ENCODE measurements at places on chromosomes 1 and 21.

- no peak for DNase-seq
Measured at GRCh38 chr1:83901547-83902155, 97.3 kb downstream of the TTLL7 start.

DNA sequence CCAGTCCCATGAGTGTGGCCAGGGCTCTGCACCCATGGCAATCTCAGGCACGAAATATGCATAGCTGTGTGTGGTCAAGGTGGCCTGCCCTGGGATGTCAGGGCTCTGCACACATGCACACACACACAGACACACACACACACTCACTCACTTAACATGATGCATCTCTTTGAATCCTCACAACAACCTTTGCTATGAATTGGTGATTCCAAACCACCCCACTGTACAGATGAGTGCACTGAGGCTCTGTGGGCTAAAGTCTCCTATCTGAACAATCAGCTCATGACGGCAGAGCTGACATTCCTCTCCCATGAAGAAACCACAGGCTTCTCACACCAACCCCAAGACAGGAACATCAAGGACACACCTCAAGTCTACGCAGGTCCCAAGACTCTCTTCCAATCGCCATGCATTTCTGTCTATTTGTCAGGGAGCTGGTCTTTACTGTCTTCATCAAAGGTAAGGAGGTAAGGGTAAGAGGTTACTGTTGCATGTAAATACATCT is 131.6 kb downstream of the ETS2 start:
- DNase-seq = no peak

- DNase-seq = no peak
Measured at GRCh38 chr1:38125837-38126520, 79.4 kb upstream of the POU3F1 start.

DNA sequence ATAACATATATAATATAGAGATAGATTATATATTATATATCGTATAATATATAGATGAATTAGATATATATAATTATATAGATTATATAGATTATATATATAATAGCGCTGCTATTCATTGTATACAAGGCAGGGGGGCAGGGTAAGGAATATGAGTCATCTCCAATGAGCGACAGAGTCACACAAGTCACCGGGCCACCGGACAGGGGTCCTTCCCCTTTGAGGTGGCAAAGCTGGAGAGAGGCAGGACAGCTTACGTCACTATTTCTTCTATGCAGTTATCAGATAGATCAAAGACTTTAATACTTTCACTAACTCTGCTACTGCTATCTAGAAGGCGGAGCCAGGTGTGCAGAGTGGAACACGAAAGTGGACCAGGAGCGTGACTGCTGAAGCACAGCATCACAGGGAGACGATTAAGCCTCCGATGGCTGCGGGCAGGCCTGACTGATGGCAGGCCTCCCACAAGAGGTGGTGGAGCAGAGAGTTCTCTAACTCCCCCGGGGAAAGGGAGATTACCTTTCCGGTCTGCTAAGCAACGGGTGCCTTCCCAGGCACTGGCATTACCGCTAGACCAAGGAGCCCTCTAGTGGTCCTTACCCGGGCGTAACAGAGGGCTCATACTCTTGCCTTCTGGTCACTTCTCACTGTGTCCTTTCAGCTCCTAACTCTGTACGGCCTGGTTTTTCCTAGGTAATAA is 2154.7 kb downstream of the MRPL39 start:
- no peak for DNase-seq

DNA sequence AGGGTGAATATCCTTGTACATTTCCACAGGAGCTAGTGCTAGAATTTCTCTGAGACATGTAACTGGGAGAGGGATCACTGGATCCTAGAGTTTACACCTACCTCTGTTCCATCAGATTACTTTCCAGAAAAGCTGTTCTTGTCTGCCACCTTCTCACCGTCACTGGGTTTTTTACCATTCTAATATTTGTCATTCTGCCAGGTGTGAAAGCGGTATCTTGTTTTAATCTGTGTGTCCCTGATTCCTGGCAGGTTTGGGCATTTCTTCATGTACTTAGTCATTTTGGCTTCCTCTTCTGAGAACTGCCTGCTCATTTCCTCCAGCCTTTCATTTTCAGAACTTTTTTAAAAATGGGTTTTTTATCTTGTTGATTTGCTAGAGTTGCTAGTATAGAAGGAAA is 5.1 kb downstream of the PMF1 start:
- no peak for DNase-seq

DNA sequence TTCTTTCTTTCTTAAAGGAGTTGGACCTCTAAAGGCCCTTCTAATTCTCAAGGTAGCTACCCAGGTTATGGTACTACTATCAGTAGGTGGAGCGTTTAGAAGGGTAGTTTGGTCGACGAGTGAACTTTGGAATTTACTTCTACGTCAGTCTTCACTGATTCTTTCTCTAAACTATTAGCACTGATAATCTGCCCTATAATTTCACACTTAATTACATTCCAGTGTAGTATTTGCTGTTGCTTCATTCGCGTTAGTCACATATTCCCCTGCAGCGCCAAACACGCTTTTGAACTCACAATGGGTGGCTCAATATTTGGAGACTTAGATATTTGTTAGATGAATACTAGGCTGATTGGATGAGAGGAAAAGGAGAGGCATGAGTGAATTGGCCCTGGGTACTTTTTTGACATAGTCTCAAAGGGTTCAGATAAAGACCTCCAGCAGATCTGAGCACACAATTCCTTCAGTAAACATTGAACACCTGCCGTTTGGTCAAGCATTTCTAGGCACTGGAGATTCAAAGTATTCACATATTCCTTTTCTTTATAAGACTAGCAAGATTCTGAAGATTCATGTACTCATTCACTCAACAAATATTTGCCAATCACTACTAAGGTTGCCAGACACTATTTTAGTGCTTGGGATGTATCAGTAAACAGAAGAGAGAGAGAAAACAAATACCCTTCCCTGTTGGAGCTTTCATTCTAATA is 929 bp upstream of the FOXJ3 start:
- no peak for DNase-seq
